ENCODE measurements at places on chromosomes 2 and 18. TPM values are rescaled to one million over a fixed set of nuclear protein-coding genes. Genes with fewer than 3 reads are reported as not detected.

CPO gene
- 0.12 TPM for total RNA-seq

VWC2L gene
- total RNA-seq, result not detected

IL1F10 gene
- not detected for total RNA-seq

HOXD4 gene
- total RNA-seq, result 0.23 TPM

ANO7 gene
- total RNA-seq, result 0.97 TPM

DYSF gene
- total RNA-seq, result 1.9 TPM

NEMP2 gene
- total RNA-seq, result 2.7 TPM

SOCS6 gene
- 9.3 TPM for total RNA-seq

GRCh38 chr2:18829976-18830375 is 240.6 kb upstream of the NT5C1B start:
- DNase-seq, result no peak

DNA sequence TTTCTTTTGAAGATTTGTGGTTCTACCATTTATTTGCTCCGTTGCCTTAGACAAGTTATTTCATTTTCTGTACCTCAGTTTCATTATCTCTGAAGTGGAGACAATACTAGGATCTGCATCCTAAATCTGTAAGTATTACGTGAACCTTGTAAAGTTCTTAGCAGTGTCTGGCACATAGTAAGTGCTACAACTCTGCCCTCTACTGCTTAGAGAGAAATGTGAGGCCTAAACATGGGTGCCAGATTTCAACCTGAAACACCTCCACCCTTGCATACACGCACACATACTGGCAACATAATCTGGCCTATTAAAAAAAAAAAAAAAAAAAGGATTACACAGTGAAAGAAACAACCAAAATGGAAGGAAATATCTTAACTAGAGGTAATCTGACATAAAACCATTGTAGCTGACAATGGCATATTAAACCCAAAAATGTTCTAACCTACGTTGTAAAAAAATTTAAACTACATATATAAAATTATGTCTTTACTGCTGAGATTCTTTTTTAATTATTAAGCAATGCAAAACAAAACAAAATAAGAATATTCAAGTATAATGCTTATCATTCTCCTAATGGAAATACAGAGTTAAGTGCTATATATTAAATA is 132.6 kb downstream of the MAP2 start:
- no peak for DNase-seq

DNA sequence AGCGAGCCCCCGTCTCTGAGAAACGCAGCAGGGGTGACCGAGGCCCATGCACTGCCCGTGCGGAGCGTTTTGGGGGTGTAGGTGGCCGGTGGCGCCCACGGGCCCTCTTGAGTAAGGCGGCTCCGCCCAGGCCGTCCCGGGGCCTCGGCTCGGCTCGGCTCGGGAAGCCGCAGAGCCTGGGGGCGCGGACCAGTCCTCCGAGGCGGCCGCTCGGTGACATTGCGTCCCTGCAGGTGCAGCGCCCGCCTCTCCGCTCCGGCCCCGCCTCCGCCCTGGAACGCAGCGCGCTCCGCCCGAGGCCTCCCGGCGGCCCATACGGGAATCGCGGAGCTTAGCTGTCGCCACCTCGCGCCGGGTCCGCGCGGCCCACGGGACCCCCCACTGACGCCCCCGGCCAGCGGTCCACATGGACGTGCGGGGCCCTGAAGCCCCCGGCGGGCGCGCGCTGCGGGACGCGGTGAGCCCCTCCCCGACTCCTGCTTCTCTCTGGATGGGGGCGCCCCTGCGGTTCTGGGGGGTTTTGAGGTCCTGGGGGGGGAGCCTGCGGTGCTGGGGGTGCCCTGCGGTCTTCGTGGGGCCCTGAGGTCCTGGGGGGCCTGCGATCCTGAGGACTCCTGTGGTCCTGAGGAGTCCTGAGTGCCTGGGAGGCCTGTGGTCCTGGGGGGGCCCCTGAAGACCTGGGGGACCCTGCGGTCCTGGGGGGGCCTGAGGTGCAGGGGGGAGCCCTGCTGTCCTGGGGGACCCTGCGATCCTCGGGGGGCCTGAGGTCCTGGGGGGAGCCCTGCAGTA is at the start of gene HSBP1L1:
HSBP1L1 (plus strand) TSS at position 314 of the 789 bp plus-strand sequence; CDS start at position 407, 93 bp downstream.
- peak; percentile 82 for DNase-seq

- DNase-seq, result no peak
Observed at GRCh38 chr18:518081-518480, 17.6 kb upstream of the COLEC12 start.

DNA sequence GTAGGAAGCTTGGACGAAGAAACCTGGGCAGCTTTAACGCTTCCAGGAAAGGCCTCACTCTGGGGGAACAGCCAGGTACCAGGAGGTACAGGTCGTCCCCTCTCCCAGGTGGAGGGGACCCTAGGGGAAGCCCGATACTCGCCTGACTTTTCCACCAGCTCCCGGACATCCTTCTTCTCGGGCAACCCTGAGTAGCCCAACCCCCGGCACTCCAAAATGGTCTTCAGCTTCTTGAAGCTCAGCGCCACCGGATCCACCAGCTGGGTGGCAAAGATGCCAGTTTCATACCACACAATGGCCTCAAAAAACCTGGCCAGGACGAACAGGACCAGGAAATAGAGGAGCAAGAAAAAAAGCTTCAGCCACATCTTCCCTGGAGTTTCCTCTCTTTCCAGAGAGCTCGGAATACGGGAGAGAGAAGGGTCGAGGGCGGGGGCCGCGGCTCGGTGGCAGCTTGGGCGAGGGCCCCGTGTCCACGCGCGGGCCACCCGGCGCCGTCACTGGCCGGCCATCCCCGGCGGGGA is 1.1 kb downstream of the RNF103 start:
- peak; percentile 58 for DNase-seq

GRCh38 chr2:68362069-68362468 is 3.0 kb upstream of the PLEK start:
- peak; percentile 61 for DNase-seq

GRCh38 chr2:62186156-62186905 is 9.6 kb upstream of the B3GNT2 start:
- DNase-seq, result no peak

- DNase-seq, result no peak
Observed at GRCh38 chr18:38427736-38428135, 862.1 kb upstream of the CELF4 start.

GRCh38 chr18:42082415-42083234 is 127.6 kb downstream of the PIK3C3 start:
- DNase-seq, result no peak

GRCh38 chr2:114261366-114261765 is 181.1 kb upstream of the DPP10 start:
- no peak for DNase-seq

- DNase-seq, result no peak
Observed at GRCh38 chr2:166134252-166135151, 6.7 kb upstream of the SCN1A start.

DNA sequence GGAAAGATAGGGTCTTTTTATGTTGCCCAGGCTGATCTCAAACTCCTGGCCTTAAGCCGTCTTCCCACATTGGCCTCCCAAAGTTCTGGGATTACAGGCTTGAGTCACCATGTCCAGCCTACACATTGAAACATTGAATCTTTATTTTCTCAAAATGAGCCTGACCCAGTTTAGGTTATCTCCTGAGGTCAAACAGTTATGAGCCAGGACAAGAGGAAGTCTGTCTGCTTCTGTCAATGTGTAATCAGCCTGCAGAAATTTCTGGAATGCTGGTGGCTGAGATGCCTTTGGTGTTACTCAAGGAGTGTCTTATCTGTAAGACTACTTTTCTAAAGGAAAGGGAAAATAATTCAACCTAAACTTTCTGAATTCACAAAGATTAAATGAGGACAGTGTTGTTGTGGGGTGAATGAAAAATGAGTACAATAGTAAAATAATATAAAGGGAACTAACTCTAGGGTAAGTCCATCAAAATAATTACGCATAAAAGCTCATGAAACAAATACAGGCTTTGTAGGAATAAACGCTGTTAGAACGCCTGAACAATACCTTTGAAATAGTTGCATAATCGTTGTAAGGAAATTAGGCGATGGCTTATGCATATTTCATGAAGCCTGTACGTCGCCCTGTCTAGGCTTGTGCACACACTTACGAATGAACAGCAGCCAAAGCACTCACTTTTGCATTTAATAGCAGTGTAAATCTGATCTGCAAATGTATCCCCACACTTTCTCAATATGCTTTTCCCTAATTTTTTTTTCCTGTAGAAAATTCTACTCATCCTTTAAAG is 260.8 kb downstream of the RDH14 start:
- peak; percentile 25 for DNase-seq

GRCh38 chr2:58055033-58055786 is 8.6 kb downstream of the VRK2 start:
- peak; percentile 54 for DNase-seq

- DNase-seq, result no peak
Observed at GRCh38 chr2:216078776-216079175, 2.8 kb downstream of the PECR start.

GRCh38 chr2:240450532-240451107 is 15.2 kb downstream of the GPC1 start:
- peak; percentile 57 for DNase-seq

- peak; percentile 82 for DNase-seq
Observed at GRCh38 chr2:46187112-46187618, 110.0 kb upstream of the EPAS1 start.

DNA sequence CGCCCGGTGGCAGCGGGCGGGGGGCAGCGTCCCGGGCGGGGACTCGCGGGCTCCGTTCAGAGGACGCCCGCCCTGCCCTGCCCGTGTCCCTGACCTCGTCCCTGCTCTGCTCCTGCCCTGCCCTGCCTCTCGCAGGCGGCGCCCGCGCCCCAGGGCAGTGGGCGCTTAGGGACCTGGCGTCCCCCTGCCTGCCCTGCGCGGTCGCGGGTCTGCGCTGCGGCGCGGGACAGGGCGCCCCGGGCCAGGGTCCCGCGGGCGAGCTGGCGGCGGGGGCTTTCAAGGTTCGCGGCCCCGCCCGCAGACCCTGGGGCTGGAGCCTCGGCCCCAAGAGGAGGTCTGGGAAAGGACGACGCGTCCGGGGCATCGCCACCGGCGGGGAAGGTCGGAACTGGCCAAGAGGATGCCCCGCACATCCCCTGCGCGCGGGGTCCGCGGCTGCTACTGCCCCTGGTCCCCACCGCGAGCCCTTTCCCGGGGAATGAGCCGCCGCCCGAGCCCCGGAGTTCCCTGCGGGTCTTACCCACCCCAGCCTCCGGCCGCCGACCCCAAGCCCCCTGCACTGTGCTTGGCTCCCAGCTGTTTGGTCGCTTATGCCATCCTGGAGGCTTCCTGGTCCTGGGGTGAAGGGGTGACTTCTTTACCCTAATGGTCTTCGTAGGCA is 679 bp downstream of the RNF144A start:
- DNase-seq, result peak; percentile 61

DNA sequence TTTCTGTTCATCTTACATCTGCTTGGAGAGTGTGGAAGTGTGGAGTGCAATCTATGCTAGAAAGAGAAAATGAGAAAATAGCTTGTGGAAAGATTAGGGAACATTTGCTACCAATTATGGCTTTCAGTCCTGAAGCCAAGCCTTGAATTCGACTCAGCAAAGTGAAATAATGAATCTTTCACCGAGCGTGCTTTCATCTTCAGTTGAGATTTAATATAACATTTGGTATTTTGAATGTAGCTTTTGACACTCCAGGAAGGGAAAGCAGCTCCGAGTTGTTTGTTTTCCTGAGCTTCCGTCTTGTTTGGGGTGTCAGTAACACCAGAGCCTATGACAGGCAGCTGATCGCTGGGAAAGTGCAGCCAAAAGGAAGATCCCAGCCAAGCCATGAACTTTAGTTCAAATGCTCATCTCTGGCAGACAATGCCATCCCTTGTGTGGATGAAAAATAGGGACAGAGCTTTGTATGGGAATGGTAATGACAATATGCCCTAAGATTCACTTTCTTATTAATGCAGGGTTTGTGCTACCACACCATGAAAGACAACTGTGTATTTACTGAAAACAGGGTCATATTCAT is 25.0 kb upstream of the PHLPP1 start:
- no peak for DNase-seq

- DNase-seq, result no peak
Observed at GRCh38 chr2:5121642-5122041, 570.5 kb upstream of the SOX11 start.

DNA sequence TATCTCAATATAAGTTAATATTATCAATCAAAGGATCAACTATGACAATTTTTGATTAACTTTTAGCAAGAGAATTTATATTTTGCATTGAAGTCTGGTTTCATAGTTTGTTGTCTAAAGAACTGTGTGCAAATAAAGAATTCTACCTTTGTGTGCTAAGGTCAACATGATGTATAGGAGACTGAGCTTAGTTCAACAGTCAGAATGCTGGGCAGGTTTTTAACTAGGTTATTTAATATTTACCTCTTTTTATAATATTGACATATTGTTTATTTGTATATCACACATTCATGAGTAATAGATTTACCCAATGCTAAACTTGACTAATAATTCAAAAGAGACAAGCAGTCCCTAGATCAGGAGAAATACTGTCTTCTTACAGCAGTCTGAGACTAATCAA is 831.4 kb downstream of the DSC3 start:
- DNase-seq, result no peak

DNA sequence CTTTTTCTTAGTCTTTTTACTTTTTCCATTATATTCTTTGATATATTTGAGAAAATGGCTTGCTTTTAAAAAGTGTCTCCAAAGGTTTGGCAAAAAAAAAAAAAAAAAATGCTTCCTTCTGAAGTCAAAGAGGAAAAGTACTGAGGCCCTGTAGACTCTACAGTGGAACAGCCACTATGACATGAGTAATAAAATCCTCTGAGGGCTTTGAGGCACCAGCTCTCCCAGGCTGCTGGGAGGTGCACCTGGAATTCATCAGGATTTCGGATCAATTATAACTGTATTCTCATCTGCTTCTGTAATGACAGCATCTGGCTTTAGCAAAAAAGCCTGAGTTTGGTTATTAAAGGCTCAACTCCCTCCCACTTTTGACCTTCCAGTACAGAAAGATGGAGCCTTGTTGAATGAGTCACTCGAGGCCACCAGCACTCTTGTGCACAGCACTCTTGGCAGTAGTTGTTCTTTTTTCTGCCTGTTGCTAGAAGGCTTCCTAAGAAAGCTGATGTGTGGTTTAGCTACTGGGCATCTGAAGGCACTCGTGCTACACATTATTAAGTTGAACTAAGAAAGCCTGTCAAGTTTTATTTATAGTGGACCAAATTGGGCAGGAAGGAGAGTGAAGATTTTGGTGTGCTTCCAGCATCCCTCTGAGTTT is 131.3 kb downstream of the PRPF40A start:
- no peak for DNase-seq

DNA sequence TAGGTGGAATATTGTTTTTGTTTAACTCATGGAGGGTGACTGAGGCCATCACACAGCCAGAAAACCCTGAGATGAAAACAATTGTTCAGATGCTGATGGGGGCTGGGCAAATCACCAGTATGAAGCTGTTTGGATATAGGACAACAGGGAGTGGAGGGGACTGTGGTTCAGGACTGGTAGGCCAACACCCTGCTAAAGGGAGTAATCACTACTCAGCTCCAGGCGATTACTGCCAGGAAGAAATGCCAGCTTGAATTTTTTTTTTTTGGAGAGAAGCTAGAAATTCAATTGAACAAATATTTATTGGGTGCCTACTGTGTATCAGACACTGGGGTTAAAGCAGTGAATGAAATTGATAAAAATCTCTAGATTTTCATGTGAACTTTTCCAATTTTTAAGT is 37.4 kb downstream of the TNP1 start:
- no peak for DNase-seq

GRCh38 chr18:2049986-2050385 is 521.3 kb downstream of the METTL4 start:
- DNase-seq, result no peak

- no peak for DNase-seq
Observed at GRCh38 chr2:189995679-189996078, 66.8 kb downstream of the MSTN start.
